ENCODE measurements at places on chromosomes 1 and 21. TPM values are rescaled to one million over a fixed set of nuclear protein-coding genes. Genes with fewer than 3 reads are reported as not detected.

DNA sequence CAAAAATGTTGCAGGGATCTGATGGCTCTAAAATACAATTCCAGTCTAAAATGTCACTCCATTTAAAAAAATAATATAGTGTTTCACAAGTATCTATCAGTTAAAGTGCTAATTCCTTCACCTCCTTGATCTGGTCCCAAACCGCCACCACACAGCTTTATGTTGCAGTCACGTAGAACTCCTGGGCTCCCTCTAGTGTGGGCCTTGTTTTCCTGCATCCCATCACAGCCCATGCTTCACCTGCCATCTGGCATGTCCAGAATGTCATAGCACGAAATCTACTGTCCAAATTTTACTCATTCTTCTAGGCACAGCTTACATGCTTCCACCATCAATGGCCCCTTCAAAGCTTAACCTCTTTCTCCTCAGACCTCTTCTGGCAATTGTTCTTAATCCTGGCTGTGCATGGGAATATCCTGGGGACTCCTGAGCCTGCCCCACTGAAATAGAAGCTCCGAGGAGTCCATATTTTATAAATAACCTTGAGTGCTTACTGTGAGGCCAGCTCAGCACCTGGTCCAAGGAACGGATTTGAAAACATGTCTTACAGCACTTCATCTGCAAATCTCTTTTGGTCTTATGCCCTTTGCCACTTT is 15.5 kb downstream of the FYB2 start:
- H3K4me1 ChIP-seq: peaks cover 12% of the 10 kb centered on the region
- no peaks in the 10 kb centered on the region for H3K36me3 ChIP-seq
- no peaks in the 10 kb centered on the region for H3K27me3 ChIP-seq
- no peak overlapping the region for H3K4me3 ChIP-seq
- DNase-seq: peak; percentile 78

GRCh38 chr1:207890136-207890738 is 20.7 kb downstream of the CD34 start:
- H3K36me3 ChIP-seq: no peaks in the 10 kb centered on the region
- DNase-seq: no peak
- no peak overlapping the region for H3K4me3 ChIP-seq
- peaks cover 4% of the 10 kb centered on the region for H3K27me3 ChIP-seq

The ADAMTS4 gene
- total RNA-seq: 1.3 TPM

The ADAM30 gene
- not detected for total RNA-seq

The SMIM1 gene
- 9.1 TPM for total RNA-seq

The KCNA3 gene
- total RNA-seq: 0.69 TPM

The FCGR3A gene
- not detected for total RNA-seq

The LAPTM5 gene
- not detected for total RNA-seq

DNA sequence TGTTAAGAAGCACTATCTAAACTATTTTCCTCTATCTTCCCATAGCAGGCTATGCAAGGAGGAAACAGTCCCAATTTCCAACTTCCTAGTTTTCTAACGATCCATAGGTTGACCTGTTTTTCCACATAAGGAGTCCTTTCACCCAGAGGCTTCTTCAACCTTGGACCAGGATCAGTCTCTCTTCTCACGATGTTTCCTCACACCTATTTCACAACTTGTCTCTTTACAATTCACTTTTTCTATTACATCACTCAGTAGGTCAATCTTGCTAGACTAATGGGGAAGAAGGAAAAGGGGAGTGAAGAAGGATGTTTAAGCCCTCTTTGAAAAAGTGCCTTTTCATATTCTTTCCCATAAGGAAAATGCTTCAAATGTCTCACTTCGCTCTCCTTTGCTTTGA is 15.9 kb downstream of the PALMD start:
- H3K27ac ChIP-seq: no peak overlapping the region
- H3K4me1 ChIP-seq: peaks cover 14% of the 10 kb centered on the region
- DNase-seq: no peak
- no peaks in the 10 kb centered on the region for H3K36me3 ChIP-seq

The NID1 gene
- 32.5 TPM for total RNA-seq

GRCh38 chr1:185526344-185527307 is 207.6 kb upstream of the HMCN1 start:
- H3K4me1 ChIP-seq: peaks cover 4% of the 10 kb centered on the region
- peaks cover 5% of the 10 kb centered on the region for H3K27me3 ChIP-seq
- no peak for DNase-seq
- no peak overlapping the region for H3K27ac ChIP-seq

- no peaks in the 10 kb centered on the region for H3K27me3 ChIP-seq
- H3K36me3 ChIP-seq: no peaks in the 10 kb centered on the region
- DNase-seq: no peak
- peaks cover 3% of the 10 kb centered on the region for H3K4me1 ChIP-seq
- no peak overlapping the region for H3K27ac ChIP-seq
Measured at GRCh38 chr1:71153826-71154225, 73.0 kb upstream of the ZRANB2 start.

The GUCA2A gene
- not detected for total RNA-seq

GRCh38 chr1:189609167-189609566 is 868.5 kb downstream of the BRINP3 start:
- no peaks in the 10 kb centered on the region for H3K4me1 ChIP-seq
- no peaks in the 10 kb centered on the region for H3K36me3 ChIP-seq
- H3K27ac ChIP-seq: no peak overlapping the region

GRCh38 chr1:9787702-9788101 is 36.1 kb downstream of the CLSTN1 start:
- H3K4me3 ChIP-seq: no peak overlapping the region
- no peak overlapping the region for H3K27ac ChIP-seq
- H3K36me3 ChIP-seq: no peaks in the 10 kb centered on the region
- H3K27me3 ChIP-seq: no peaks in the 10 kb centered on the region
- H3K4me1 ChIP-seq: peaks cover 5% of the 10 kb centered on the region

DNA sequence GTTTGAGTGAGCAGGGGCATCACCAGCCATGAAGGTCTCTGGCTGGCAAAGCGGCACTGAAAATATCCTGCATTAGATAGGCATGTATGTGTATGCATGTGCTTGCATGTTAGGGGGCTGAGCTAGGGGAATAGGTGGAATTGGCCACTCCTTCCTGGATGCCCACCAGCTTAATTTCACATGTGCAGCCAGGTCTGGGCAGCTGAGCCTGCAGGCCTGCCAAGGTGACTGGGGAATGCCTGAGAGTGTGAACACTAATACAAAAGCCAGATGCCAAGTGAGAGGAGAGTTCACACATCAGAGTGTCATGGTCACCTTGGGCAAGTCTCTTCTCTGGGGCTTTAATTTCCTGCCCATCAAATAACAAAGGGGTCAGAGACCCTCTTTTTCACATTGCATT is 155.9 kb downstream of the HIVEP3 start:
- no peak overlapping the region for H3K27ac ChIP-seq
- H3K36me3 ChIP-seq: no peaks in the 10 kb centered on the region
- H3K4me3 ChIP-seq: no peak overlapping the region
- H3K4me1 ChIP-seq: no peaks in the 10 kb centered on the region
- H3K27me3 ChIP-seq: no peaks in the 10 kb centered on the region

DNA sequence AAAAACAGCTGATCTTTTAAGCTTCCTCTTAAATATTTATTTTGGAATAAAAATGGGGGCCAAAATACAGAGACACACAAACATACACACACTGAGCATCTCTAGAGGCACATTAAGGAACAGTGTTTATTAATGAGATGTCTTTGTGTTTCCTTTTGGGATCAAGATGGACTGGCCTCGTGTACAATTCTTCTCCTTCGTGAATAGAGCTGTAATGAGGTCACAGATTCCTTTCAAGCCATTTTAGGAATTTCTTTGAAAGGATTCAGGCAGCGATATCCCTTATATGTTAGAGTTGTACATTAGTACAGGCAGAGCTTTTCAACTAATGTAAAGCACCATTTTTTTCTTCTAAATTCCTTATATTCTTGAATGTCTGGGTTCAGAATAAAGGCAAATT is 295.7 kb downstream of the CHRM3 start:
- no peaks in the 10 kb centered on the region for H3K27me3 ChIP-seq
- no peak overlapping the region for H3K27ac ChIP-seq
- DNase-seq: peak; percentile 22
- H3K4me1 ChIP-seq: peaks cover 18% of the 10 kb centered on the region

DNA sequence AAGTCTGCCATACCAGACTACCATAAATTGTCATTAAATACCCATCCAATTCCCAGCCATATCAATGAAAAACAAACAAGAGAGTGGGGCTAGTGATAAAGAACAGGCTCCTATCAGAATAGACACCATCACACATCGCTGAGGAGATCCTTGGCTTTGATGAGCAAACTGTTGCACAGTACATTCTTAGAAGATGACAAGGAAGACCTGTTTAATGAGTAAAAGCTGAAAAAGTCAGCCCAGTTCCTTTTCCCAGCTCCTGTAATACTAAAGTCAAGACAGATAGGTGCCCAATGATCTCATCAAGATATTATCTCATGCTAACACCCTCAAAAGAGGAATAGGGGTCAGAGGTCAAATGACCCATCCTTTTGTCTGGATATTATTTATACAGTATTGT is 164.5 kb upstream of the COA6 start:
- no peaks in the 10 kb centered on the region for H3K36me3 ChIP-seq
- peaks cover 11% of the 10 kb centered on the region for H3K27me3 ChIP-seq
- H3K4me3 ChIP-seq: no peak overlapping the region
- no peak for DNase-seq
- H3K27ac ChIP-seq: no peak overlapping the region
- H3K4me1 ChIP-seq: peaks cover 2% of the 10 kb centered on the region

- peak overlapping the region; percentile 86 for H3K4me3 ChIP-seq
- no peaks in the 10 kb centered on the region for H3K27me3 ChIP-seq
- DNase-seq: peak; percentile 63
- no peaks in the 10 kb centered on the region for H3K4me1 ChIP-seq
Measured at GRCh38 chr1:151612501-151613281, 841 bp downstream of the SNX27 start.

All from neural progenitor cell (in vitro differentiated cells).